Fibroblast of upper back skin (primary cell): ENCODE measurements at places on chromosomes 3 and 15.
A peak's percentile ranks its signal among the peaks of the same experiment; 100 is the strongest.

DNA sequence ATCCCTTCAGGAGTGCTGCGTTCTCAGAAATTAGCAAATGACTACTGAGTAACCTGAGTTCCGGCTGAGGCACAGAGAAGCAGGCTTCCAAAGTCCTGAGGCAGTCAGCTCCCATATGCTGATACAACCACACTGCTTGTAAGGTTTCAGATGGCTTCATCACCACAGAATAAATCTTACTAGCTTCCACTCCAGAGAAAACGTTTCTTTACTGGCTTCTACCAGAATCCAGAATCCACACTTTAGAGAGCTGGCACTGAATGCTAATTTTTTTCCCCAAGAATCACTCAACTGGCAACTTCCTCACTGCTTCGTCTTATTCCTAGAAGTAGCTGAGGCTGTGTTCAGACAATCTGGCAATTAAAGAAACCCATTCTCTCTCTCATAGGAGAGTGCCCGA is 21.4 kb downstream of the TAMM41 start:
- DNase-seq: no peak

GRCh38 chr15:62561059-62561519 is 396.0 kb upstream of the C2CD4B start:
- no peak for DNase-seq

DNA sequence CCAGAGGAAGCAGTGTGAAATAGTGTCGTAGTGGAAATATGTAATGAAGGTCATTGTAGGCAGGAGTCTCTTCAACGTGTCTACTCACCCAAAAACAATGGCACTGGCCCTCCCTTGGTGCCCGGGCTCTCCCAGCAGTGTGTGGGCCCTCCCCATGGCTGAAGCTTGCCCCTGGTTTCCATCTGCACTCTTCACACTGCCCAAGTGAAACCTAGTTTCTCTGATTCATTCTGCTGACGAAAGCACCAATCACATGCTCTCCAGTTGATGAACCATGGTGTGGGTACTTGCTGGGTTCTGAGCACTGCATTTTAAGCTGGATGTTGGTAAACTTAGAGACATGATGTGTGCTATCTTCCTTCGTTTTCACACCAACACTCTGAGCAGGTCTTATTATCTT is 61.0 kb upstream of the AGBL1 start:
- no peak for DNase-seq

DNA sequence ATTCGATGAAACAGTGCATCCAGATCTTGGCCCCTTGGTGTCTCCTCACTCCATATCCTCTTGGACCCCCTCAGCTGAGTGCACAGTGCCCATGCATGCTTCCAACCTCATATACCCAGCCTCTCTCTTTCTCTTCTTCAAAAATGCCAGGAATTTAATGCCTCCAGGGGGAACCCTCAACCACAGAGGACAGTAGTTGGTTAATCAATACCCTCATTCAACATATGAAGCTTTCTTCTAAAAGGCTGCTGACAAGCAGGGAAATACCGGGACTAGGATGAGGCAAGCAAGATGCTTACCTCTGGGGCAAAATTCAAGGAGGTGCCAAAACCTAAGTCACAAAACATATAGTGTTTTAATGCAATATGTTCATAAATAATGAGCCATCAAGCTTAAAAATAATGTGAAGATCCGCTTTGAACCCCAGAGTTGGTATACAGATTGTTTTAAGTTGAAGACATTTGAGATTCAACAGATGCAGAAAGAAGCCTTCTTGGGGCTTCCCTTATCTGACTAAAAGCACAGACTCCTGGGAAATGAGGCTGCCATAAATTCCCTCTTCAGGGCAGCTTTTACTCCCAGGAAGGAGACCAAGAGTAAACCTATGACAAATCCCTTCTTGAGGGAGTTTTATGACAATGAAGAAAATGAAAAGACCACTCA is 48.2 kb upstream of the FHIT start:
- DNase-seq: no peak

- no peak for DNase-seq
Measured at GRCh38 chr3:126994661-126995245, 11.8 kb downstream of the PLXNA1 start.

GRCh38 chr15:81023483-81024264 is 23.0 kb downstream of the TLNRD1 start:
- DNase-seq: peak; percentile 58
